ENCODE measurements at places on chromosomes 6 and 20. TPM values are rescaled to one million over a fixed set of nuclear protein-coding genes. Genes with fewer than 3 reads are reported as not detected.

The GGTLC1 gene
- not detected for total RNA-seq

- DNase-seq = no peak
- peaks cover 63% of the 10 kb centered on the region for H3K36me3 ChIP-seq
- H3K27ac ChIP-seq = no peak overlapping the region
- no peaks in the 10 kb centered on the region for H3K27me3 ChIP-seq
These were observed 21.7 kb downstream of the TMEM74B start for GRCh38 chr20:1163105-1163504.

- H3K4me1 ChIP-seq = no peaks in the 10 kb centered on the region
- no peak overlapping the region for H3K27ac ChIP-seq
- H3K36me3 ChIP-seq = no peaks in the 10 kb centered on the region
- DNase-seq = no peak
- H3K27me3 ChIP-seq = no peaks in the 10 kb centered on the region
These were observed 33.8 kb downstream of the TNFAIP3 start for GRCh38 chr6:137900815-137901214.

The CYP39A1 gene
- total RNA-seq = 6.3 TPM

DNA sequence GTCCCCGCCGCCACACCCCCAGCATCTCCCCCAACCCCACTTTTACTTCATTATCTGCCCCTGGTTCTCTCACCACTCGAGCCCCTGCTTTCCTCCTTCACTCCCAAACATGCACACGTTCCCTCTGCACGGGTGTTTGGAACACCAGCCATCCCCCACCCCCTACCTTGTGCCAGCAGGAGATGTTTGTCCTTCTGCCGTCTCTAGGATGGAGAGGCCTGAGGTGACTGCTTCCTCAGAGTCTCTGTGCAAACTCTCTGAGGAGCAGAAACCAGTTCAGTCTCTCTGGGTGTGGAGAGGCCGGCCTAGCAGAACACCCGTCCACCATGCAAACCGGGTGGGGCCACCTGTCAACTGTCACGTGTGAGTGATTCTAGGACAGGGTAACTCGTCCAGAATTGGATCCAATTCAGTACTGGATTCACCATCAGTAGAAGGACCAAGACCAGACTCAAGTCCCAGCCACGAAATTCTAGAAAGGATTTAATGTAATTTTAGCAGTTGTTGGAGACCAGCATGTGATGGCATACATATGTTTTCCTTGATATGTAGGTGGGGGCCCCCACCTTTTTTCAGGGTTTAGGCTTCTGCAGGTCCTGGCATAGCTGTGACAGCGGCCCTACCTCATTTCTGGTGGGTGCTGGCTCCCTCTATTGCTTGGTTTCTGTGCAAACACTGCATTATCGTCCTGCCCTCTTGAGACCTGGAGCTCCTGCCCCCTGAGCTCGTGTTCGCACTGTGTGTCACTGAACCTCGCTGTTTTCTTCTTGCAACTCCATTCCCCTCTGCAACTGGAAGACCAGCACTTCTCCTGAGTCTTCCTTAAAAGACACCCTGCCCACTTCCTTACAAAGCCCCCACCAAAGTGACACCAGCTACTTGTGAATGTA lies at the start of gene RAET1E:
RAET1E (minus strand) TSS at position 259 of the 890 bp plus-strand sequence. CDS start 7,212 bp downstream, outside the sequence.
- peak within 1 kb of the TSS; percentile 12 for H3K4me3 ChIP-seq
- no peaks in the 10 kb centered on the region for H3K4me1 ChIP-seq
- DNase-seq = peak; percentile 55
- H3K36me3 ChIP-seq = no peaks in the 10 kb centered on the region
- peak within 1 kb of the TSS; percentile 56 for H3K27ac ChIP-seq

All from right atrium auricular region (tissue), 2 donors.